Stimulated activated CD8-positive, alpha-beta memory T cell treated with anti-CD3 and anti-CD28 coated beads, Interleukin-15, amount 100 ng/mL, for 1 hour (primary cell): ENCODE measurements at places on chromosomes 1 and 21.

GRCh38 chr1:151639466-151639865 is 27.6 kb downstream of the SNX27 start:
- no peak for DNase-seq

- DNase-seq, result no peak
These were observed 86.2 kb downstream of the EIF4G3 start for GRCh38 chr1:21090463-21090862.

GRCh38 chr1:85681087-85681486 is 27.1 kb downstream of the ZNHIT6 start:
- no peak for DNase-seq

- no peak for DNase-seq
These were observed 72.5 kb upstream of the DNAH14 start for GRCh38 chr1:224856973-224857372.

DNA sequence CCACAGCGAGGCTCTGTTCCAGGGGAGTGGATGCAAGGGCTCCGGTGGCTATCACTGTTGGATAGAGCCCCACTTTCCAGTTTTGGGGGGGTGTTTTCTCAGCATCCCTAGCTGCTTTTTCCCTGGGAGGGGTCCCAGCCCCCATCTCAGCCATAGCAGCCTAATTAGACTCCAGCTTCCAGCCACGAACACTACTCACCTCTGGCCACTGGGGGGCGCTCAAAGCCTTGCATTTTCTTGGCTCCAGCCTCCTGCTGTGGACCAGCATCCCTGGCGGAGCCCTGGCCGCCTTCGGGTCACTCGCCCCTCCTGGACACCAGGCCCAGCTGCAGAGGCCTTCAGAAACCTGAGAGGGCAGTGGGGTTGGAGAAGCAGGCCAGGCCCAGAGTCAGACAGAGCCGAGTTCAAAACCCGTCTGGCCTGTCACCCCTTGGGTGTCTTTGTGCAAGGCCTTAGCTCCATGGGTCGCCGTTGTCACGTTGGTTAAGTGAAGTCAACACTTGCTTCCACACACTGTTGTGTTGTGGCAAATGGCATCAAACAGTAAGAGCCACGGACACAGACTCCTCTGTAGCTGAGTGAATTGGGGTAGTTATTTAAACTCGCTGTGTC is 93.5 kb upstream of the ACTL8 start:
- DNase-seq, result peak; percentile 21

DNA sequence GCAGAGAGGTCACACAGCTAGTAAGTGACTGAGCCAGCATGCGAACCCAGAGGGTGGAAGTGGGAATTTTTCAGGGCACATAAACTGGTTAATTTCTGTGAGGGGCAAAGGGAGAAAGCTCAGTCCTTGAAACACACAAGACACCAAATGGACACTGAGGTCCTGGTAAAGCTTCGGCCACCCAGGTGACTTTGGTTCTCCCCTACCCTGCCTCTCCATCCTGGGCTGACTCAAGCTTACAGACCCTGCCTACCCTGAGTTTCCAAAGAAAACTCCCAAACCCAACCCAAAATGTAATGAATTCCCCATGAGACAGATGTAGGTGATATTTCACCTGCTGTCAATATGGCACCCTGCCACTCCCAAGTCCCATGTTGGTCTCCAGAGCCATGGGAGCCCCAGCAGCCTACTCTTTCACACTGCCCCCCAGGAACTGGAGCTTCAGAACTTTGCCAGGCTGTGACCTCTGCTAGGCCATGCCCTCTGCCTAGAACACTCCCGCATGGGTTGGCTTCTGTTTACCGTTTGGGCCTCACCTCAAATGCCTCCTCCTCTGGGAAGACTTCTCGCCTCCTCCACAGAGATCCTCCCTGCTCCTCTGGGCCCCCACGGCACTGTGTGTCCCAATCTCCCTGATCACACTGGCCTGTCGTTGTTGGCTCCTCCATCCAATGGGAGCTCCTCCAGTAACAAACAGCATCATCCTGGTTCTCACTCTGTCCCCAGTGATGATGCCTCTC is 3.7 kb upstream of the LRP8 start:
- no peak for DNase-seq

- no peak for DNase-seq
These were observed 35.0 kb upstream of the SLC35A3 start for GRCh38 chr1:99934801-99935200.

- DNase-seq, result no peak
These were observed 633.2 kb upstream of the NEGR1 start for GRCh38 chr1:72915581-72915980.
